ENCODE measurements at places on chromosomes 7 and 10. TPM values are rescaled to one million over a fixed set of nuclear protein-coding genes. Genes with fewer than 3 reads are reported as not detected.

Gene CALCR
- 1.0 TPM for polyA plus RNA-seq

DNA sequence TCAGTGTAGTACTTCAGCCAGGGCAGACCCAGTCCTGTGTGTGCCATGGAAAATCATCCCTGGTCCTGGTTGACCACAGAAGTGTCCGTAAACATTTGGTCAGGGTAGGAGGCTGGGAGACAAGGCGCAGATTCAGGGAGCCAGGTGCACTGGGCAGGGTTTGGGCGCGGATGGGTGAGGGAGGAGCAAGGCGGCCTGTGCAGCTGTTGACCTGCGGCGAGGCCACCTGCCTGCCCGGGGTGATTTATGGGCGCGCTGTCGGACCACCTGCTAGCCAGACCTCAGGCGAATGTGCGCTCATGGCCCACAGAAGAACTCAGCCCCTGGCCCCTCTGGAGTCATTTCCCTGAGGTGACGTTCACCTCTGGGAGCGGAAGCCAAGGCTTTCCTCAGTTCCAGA is 6.6 kb downstream of the SFRP5 start:
- no peak for DNase-seq

DNA sequence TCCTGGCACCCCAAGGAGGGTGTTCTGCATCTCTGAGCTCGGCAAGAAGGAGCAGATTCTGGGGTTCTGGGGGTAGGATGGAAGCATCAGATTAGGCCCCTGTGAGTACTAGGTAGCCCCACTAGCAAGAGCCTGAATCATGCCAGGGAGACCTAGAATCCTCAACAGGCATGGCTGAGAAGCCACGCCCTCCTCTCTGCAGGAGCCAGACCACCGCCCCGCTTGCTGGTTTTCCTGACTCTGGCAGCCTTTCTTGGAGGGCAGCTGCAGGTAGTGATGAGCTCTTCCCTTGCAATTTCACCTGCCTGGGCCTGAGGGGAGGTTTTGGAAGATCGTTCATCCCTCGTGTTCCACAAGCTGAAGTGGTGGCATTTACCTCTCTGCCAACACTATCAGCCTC is 68.9 kb upstream of the PRLHR start:
- no peak for DNase-seq

DNA sequence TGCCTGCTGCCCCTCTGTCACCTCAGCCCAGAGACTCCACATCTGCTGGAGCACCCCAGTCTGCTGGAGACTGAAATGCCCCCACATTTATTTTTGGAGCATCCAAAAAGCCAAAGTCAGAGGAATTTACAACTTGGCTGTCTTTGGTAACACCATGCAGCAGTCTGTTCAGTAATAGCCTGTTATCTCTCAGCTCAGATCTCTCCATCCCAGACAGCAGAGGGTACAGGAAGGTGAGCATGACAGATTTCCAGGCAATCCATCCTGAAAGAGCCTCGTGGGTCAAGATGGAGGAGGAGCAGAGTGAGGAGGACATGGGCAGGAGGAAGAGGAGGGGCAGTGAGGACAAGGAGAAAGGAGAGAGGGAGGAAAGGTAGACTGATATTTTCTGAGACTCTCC is 55.9 kb downstream of the GRID1 start:
- DNase-seq: no peak

DNA sequence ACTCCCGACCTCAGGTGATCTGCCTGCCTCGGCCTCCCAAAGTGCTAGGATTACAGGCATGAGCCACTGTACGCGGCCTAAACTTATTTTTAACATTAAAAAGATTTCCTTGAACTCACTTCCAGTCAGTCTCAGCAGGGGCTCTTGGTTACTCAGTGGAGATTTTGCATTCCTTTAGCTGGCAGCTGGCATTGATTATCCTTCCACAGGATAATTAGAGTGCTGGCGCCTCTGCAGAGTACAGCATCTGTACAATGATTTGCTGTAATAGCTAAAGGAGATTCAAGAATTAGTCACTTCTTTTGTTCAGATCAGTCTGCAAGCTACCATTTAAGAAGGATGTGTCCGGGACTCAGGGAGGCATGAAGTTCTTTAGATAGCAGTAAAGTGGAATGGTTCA is 125.0 kb upstream of the NPY start:
- DNase-seq: no peak

- no peak for DNase-seq
Measured at GRCh38 chr7:112018305-112019030, 187.7 kb downstream of the DOCK4 start.

Gene NRCAM
- 2.2 TPM for polyA plus RNA-seq

DNA sequence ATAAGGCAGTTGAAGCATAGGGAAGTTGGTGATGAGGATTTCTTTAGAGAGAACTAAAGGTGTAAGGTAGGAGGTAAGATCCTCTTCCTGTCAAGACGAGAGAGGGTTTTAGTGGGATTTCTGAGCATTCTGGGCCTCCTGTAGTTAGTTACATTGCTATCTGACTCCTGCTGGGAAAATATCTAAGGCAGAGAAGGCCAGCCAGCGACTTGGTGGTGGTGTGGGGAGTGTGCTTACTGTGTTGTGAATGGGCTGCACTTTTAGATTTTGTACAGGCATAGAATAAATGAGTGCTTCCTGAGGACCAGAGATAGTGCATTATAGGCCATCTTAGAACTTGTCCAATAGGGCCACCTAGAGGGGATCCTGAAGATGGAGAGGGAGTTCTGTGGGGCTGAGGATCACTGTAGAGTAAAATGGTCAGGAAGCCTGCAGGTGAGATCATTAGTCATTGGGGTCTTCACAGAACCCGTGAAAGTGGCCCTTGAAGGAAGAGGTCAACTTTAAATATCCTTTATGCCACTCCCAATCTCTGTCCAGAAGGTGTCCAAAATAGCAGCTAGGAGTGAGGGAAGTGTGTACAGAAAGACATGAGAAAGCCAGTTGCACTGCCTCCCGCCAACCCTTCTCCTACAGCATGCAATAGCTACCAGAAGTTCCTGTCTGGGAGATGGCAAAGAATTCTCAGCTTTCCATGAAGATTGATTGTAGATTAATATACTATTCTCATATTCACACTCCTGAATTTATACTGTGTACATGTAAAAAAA is 266.6 kb downstream of the POLR1F start:
- peak; percentile 23 for DNase-seq

Gene CPN1
- polyA plus RNA-seq: 0.20 TPM

Gene METTL27
- 21.6 TPM for polyA plus RNA-seq

GRCh38 chr7:4325732-4326131 is 356.4 kb upstream of the FOXK1 start:
- DNase-seq: no peak

Gene TUBAL3
- polyA plus RNA-seq: 0.05 TPM

- no peak for DNase-seq
Measured at GRCh38 chr10:102279104-102279503, 33.8 kb downstream of the GBF1 start.

Gene PLAU
- polyA plus RNA-seq: 15.8 TPM
